Daoy (cell line): ENCODE measurements at places on chromosomes 11 and 22. TPM values are rescaled to one million over a fixed set of nuclear protein-coding genes. Genes with fewer than 3 reads are reported as not detected.
A peak's percentile ranks its signal among the peaks of the same experiment; 100 is the strongest.

Gene MMP13
- 0.17 TPM in 1 of 2 replicates, not detected in the other for total RNA-seq

Gene XBP1
- total RNA-seq = 114 and 117 TPM in 2 replicates

Gene CDKN1C
- total RNA-seq = 4.9 and 5.1 TPM in 2 replicates

Gene CLMP
- 20.8 and 29.1 TPM in 2 replicates for total RNA-seq

Gene PRODH
- 0.11 TPM in 1 of 2 replicates, not detected in the other for total RNA-seq

Gene SYT9
- total RNA-seq = 1.8 and 2.0 TPM in 2 replicates

Gene MMP26
- not detected in 2 replicates for total RNA-seq

Gene CCDC73
- not detected in 2 replicates for total RNA-seq

Gene SART1
- 67.4 and 84.6 TPM in 2 replicates for total RNA-seq

Gene KCNQ1OT1
- total RNA-seq = 0.77 and 1.1 TPM in 2 replicates

DNA sequence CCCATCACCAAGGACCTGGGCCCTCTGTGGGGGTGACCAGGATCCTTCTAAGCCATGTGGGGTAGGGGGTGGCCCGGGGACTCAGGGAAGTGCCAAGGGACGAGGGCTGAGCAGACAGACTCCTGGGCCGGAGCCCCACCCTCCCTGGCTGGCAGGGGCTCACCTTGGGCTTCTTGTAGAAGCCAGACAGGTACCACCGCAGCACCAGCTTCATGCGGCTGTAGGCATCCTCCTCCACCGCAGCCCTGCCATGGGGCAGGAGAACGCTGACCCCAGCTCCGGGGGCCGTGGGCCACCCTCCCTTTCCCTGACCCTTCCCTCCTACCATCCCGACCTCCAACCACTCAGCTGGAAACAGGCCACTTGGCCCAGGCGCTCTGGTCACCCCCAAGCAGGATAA is 45.9 kb upstream of the CARS1 start:
- no peak for DNase-seq

DNA sequence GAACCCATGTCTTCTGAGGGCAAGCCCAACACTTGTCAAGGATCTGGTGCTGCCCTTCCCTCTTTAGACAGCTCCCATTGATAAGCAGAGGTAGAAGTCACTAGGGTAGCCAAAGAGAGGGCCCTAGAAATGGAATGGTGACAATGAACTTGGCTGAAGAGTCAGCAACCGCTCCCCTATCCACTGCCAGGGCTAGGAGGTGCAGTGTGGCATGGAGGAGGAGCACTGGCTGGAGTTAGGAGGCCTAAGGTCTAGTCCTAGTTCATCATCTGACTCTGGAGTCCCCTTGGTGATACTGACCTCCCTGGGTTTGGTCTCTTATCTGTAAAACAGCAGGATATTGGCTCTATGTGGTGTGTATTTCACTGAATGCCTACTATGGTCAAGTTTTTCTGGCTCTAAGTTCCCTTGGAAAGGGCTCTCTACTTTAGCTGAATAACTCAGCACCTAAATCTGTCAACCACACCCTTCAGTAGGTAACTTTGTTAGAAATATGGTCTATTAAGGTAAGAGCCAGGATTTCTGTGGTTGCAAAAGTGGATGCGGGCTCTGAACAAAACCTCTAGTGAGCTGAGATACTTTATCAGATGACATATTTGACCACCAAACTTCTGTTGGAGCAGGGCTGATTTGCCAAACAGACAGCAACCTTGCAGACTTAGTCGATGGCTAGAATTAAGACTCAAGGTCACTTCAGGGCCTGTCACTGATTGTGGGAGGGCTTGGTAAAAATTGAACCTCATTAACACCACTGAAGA is 10.5 kb downstream of the TIMP3 start:
- no peak for DNase-seq

DNA sequence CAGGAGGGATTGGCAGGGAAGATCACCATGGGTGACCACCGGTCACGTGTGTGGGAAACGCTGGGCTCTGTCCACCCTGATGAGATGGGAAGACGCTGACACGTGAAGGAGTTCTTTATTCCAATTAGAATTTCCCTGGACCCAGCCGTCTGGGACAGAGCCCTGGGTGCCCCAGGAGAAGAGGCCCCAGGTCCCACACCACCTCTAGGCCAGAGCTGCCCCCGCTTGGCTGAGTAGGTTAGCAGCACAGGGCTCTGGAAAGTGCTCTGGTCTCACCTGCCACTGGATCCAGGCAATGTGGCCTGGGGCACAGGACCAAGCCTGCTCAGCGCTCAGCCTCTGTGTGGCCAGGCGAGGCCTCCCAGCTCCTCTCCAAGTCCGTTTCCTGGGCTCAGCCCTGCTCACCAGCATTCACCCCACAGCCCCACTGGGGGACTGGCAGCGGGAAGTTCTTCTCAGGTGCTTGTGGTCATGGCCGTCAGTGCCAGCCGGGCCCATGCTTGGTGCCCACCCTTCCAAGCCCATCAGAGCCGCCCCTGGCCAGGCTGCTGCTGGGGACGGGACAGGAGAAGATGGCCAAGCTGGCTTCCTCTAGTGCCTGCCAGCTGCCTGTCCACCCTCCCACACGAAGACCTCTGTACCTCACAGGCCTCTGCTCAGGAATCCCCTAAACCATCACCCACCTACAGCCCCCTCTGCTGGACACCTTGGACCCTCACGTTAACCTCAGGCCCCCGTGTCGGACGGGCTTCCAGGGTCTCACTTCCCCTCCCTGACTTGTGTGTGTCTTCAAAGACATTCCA is 62.5 kb upstream of the FGF3 start:
- peak; percentile 20 for DNase-seq

DNA sequence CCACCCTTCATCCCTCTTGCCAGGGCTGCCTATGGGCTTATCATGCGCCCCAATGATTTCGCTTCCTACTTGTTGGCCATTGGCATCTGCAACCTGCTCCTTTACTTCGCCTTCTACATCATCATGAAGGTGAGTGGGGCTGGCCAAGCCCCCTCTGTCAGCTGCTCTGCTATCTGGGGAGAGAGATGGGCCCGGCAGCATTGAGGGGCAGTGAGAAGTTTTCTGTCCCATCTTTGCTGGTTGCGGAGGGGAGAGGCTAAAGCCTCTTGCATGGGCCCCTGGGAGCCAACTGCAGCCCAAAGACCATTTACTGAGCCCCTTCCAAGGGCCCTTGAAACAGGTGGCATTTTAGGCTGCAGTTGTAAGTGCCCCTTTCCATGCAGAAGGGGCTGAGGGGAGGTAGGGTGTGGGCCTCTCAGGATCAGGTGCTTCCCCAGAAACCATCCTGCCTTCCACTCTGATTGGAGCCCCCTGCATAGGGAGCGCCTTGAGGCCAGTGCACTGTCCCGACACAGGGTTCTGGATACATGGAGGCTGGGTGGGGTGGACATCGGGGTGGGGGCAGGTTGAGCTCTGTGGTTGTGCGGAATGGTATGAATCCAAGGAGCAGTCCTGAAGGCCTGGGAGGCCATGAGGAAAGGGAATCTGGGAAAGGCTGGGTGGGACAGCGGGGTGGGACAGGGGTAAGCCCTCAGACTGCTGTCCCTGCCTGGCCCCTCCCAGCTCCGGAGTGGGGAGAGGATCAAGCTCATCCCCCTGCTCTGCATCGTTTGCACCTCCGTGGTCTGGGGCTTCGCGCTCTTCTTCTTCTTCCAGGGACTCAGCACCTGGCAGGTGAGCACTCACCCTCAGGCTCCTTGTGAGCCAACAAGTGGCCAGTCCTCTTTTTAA is 5.8 kb upstream of the TAGLN start:
- DNase-seq = no peak

DNA sequence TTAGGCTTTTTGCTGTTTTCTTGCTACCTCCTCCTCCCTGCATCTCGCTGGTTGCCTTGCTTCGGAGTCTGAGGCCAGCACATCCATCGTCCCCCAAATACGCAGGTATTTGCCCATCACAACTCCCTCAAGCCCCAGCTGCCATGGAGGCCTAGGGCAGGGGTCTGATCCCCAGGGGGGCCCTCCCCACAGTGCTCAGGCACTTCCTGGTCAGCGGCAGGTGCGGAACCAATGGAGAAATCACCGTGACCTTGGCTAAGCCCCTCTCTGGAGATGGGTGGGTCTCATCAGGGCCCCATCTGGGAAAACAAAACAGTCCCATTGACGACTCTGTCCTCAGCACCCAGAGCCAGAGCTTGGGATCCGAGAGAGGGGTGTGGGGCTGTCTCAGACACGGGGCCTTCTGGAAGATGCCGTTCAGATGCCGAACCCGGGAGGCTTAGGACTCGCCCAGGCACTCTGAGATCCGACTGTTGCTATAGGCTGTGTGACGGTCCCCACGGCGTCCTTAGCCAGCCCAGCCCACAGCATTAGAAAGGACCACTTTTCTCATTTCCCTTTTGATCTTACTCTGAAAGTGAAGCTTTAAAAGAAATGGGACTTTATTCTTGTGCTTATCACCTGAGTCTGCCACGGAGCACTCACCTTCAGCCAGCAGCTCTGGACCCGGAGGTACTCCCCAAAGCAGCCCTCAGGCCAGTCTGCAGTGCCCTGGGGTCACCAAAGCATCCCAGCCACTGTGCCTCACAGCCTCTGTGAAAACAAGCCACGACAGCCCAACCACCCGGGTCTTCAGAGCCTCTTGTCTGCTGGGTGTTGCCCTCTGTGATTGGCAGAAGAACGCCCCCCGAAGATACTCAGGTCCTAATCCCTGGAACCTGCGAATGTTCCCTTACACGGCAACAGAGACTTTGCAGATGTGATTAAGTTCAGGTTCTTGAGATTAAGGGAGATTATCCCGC is 61.2 kb upstream of the SLC22A12 start:
- no peak for DNase-seq

DNA sequence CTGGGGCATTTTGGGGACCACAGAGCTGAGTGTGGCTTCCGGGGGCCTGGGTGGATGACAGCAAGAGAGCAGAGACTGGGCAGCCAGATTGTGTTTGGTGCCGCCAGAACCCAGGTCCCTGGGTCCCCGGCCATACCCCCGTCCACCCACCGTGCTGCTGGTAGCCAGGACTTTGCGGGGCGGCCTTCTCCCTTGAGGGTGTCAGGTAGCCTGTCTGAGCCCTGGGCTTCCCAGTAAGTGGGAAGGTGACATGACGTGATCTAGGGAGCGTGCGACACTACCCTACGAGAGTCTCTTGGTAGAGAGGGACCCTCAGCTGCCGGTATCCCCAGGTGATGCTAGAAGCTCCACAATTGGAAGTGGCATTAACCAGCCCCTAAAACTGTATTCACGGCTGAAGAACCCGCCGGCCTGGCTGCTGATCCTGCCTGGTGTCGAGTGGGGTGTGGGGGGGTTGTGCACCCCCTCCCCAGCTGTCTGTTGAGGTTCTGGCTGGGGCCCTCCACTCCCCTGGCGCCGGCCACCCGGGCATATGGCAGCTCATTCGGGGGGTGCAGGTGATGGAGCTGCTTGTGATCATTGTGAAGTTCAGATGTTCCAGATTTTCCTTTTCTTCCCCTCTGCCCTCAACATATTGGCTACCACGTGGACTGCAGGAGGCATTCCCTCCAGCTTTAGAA is 66.9 kb downstream of the MPPED1 start:
- DNase-seq = no peak

GRCh38 chr11:121265586-121265985 is 27.0 kb upstream of the SC5D start:
- no peak for DNase-seq

- DNase-seq = peak; percentile 24
Observed at GRCh38 chr11:106228996-106229395, 151.5 kb downstream of the AASDHPPT start.

GRCh38 chr22:27518531-27519340 is 282.8 kb downstream of the MN1 start:
- no peak for DNase-seq

DNA sequence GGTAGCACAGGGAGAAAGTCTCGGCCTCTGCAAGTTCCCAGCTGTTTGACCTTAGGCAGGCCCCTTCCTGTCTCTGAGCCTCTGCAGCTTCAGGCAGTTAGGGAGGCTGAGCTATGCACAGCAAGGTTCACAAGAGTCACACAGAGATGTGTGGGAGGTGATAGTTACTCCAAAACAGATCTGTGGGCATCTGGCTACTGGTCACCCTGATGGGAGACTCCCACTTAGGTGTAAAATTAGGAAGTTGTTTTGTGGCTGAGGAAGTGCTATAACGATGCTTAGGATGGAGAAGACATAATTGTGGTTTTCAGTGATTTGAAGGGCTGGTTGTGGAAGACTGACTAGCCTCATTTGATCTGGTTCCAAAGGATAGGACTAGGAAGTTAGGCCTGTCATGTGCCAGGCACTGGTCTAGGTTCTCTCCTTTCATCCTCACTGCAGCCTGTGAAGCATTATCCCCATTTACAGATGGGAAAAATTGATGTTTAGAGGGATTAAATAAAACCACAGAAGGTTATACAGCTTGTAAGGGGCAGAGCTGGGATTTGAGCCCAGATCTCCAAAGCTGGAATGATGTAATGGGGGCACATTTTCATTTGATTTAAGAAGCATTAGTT is 13.5 kb downstream of the ACO2 start:
- DNase-seq = peak; percentile 16

- DNase-seq = no peak
Observed at GRCh38 chr11:91804042-91804441, 420.6 kb upstream of the FAT3 start.

GRCh38 chr11:102780491-102780918 is at the start of gene MMP10:
Gene MMP10, minus strand, starts transcription at chr11:102780628. Its CDS starts 37 bp downstream, at chr11:102780591.
- peak; percentile 41 for DNase-seq

GRCh38 chr11:125401746-125402145 is 94.3 kb downstream of the FEZ1 start:
- no peak for DNase-seq

GRCh38 chr11:61194169-61194671 is 9.1 kb upstream of the PGA3 start:
- DNase-seq = no peak

GRCh38 chr22:47808236-47808635 is 1045.8 kb downstream of the TBC1D22A start:
- DNase-seq = no peak

DNA sequence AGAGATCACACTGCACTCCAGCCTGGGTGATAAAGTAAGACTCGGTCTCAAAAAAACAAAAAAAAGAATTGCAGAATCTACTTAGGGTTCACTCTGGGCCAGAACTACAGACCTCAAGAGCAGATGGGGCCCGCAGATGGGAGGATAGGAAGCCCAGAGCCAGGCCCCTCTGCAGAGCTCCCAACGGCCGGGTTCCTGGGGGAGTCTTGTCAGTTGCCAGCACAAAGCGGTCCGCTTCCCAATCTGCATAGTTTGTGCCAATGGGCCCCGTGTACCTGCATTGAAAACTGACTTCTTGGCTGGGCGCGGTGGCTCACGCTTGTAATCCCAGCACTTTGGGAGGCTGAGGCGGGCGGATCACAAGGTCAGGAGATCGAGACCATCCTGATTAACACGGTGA is 1.7 kb upstream of the CHID1 start:
- DNase-seq = no peak
